ENCODE measurements at places on chromosomes 3 and 15. TPM values are rescaled to one million over a fixed set of nuclear protein-coding genes. Genes with fewer than 3 reads are reported as not detected.

LMAN1L gene
- total RNA-seq, result not detected

RHCG gene
- total RNA-seq, result 0.11 TPM

CLDN18 gene
- 0.27 TPM for total RNA-seq

PLCL2 gene
- total RNA-seq, result 6.9 TPM

GYG1 gene
- total RNA-seq, result 30.6 TPM

All from endodermal cell (in vitro differentiated cells).